HepG2 (cell line): ENCODE measurements at places on chromosomes 4 and X.

- DNase-seq, result no peak
- no peaks in the 10 kb centered on the region for H3K36me3 ChIP-seq
- H3K4me1 ChIP-seq, result no peaks in the 10 kb centered on the region
- no peaks in the 10 kb centered on the region for H3K27me3 ChIP-seq
Observed at GRCh38 chrX:111743316-111743715, 62.3 kb downstream of the ALG13 start.

- no peaks in the 10 kb centered on the region for H3K36me3 ChIP-seq
- H3K27ac ChIP-seq, result no peak overlapping the region
- no peak for DNase-seq
- peaks cover 25% of the 10 kb centered on the region for H3K4me1 ChIP-seq
- H3K27me3 ChIP-seq, result no peaks in the 10 kb centered on the region
Observed at GRCh38 chrX:130716346-130716745, 186.7 kb downstream of the ENOX2 start.

GRCh38 chr4:135670548-135670947, 1469.0 kb upstream of the PABPC4L start:
- no peak for DNase-seq
- no peaks in the 10 kb centered on the region for H3K4me1 ChIP-seq
- no peak overlapping the region for H3K27ac ChIP-seq

GRCh38 chr4:158314756-158315487, 104.6 kb downstream of the TMEM144 start:
- H3K4me1 ChIP-seq, result no peaks in the 10 kb centered on the region
- no peaks in the 10 kb centered on the region for H3K27me3 ChIP-seq
- H3K36me3 ChIP-seq, result no peaks in the 10 kb centered on the region
- no peak overlapping the region for H3K27ac ChIP-seq
- no peak overlapping the region for H3K4me3 ChIP-seq

DNA sequence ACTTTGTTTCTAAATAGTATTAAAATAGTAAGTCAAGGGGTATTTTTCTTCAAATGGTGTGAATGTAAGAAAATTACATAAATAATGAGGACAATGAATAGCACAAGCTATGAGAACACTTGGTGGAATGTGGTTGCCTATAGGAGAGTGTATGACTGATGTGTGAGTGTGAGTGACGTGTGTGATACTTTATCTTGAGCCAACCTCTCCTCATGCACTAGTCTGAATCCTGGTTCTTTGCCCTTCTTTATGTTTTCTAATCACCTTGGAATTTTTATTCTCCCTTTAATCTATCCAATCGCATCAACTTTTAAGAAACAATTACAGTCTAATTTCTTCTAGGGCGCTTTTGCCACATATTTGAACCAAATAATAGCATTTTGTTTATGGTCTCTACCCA, 98.2 kb downstream of the YIPF7 start:
- no peaks in the 10 kb centered on the region for H3K36me3 ChIP-seq
- H3K27ac ChIP-seq, result no peak overlapping the region
- no peak for DNase-seq
- H3K4me1 ChIP-seq, result no peaks in the 10 kb centered on the region
- no peak overlapping the region for H3K4me3 ChIP-seq
- H3K27me3 ChIP-seq, result no peaks in the 10 kb centered on the region

DNA sequence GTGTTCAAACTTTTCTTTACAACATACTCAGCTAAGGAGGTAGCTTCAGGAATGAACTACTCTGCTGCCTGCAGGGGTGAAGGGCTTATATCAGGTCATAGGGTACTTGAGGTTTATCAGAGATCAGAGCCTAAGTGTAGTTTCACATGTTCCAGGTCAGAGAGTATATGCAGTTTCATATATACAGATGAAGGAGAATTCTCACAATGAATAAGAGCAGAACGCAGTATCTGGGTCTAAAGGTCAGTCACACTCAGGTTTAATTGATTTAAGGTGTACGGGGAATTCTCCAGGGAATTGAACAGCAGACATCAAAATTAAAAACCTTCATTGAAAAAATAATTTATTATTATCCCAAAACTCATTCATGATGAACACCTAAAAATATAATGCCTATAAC, 700.6 kb downstream of the TECRL start:
- no peaks in the 10 kb centered on the region for H3K4me1 ChIP-seq
- no peak overlapping the region for H3K27ac ChIP-seq
- H3K36me3 ChIP-seq, result no peaks in the 10 kb centered on the region
- no peak for DNase-seq
- H3K27me3 ChIP-seq, result no peaks in the 10 kb centered on the region

DNA sequence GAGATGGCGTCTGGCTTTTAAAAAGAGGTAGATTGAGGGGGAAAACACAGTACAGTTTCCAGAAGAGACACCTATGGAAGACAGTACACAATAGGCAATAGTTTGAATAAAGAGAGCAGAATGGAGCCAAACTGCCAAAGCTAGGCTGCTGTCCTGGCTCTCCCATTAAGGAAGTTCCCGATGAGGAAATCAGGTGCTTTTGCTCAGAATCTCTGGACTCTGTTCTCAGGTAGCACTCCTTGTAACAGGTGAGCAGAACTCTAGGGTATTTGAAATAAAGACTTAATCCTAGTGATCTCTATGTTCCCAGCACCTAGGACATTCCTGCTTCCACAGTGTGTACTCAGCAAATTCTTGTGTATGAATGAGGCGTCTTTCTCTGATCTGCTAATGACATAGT, 1.6 kb downstream of the EGF start:
- peaks cover 40% of the 10 kb centered on the region; the same call in 2 of the 3 replicates for H3K27me3 ChIP-seq
- H3K4me3 ChIP-seq, result no peak overlapping the region
- no peak overlapping the region for H3K27ac ChIP-seq
- no peaks in the 10 kb centered on the region for H3K36me3 ChIP-seq

DNA sequence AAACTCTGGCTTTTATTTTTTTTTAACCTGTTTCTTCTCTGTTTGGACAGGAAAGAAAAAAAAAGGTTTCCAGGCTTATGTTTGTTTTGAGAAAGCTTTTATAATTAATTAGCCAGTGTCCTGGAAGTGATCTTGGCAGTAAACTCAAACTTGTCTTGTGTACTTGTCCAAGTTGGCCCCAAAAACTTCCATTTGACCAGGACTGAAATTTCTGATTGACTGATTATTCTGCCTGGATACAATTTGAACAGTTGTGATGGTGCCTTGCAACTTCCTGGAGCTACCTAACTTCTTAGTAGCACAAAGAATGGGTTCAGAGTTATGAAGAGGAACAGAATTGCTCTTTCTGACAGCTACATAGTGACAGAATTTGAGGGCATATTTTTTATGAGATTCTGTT, 62.0 kb downstream of the SLC4A4 start:
- no peak overlapping the region for H3K27ac ChIP-seq
- no peak overlapping the region for H3K4me3 ChIP-seq
- no peaks in the 10 kb centered on the region for H3K4me1 ChIP-seq
- H3K36me3 ChIP-seq, result no peaks in the 10 kb centered on the region
